HT1080 (cell line): ENCODE measurements at places on chromosomes 11 and 22.
A peak's percentile ranks its signal among the peaks of the same experiment; 100 is the strongest.

DNA sequence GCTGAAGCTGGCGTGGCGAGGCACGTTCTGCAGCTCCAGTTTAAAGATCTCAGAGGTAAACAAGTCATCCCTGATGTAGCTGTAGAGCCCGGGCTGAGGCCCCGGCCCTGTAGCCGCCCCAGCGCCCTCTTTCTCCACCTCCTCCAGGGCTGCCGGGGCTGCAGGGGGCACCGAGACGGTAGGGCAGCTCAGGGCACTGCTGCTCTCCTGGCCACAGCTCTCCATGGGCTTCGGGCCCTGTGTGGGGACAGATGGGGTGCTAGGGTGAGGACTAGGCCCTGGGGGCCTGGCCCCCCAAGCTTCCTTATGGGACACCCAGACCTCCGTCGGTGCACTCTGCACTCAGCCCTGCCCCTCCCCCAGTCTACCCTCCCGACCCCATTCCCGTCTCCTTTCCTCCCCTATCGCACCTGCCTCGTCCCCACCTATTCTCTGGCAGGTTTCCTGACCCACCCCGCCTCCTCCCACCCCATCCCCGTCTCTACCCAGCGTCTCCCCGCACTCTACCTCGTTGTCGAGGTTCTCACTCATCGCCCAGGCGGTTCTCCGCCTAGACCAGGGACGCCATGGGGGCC, 559 bp downstream of the RANBP1 start:
- no peak for DNase-seq

DNA sequence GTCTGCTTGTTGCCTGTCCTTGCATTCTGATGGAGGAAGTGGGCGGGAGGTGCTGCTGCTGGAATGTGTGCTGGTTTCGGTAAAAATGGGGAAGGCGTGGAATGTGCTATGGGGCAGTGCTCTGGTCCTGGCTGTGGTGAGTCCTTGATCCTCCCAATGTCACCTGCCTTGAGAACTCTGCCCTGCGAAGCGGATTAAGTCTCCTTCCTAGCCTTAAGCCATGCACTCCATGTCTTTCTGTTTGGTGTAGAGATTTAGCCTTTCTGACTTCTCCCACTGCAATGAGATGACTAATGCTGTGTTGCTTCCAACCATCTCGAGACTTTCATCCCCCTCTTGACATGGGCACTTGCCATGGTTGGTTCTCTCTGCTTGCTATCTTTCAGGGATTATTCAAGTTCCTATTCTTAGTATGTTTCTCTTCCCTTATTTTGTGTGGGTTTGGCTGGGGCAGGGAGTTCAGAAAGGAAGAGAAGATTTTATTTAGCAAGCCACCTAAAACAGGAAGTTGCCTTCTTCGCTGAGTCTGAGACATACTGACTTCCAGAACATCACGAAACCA, 687.9 kb downstream of the NTM start:
- peak; percentile 70 for DNase-seq

GRCh38 chr11:69218946-69219720, 63.4 kb downstream of the SMIM38 start:
- no peak for DNase-seq

GRCh38 chr11:112795142-112795815, 165.9 kb upstream of the NCAM1 start:
- DNase-seq, result peak; percentile 70

- no peak for DNase-seq
Measured at GRCh38 chr22:29647954-29648737, 44.7 kb downstream of the NF2 start.

DNA sequence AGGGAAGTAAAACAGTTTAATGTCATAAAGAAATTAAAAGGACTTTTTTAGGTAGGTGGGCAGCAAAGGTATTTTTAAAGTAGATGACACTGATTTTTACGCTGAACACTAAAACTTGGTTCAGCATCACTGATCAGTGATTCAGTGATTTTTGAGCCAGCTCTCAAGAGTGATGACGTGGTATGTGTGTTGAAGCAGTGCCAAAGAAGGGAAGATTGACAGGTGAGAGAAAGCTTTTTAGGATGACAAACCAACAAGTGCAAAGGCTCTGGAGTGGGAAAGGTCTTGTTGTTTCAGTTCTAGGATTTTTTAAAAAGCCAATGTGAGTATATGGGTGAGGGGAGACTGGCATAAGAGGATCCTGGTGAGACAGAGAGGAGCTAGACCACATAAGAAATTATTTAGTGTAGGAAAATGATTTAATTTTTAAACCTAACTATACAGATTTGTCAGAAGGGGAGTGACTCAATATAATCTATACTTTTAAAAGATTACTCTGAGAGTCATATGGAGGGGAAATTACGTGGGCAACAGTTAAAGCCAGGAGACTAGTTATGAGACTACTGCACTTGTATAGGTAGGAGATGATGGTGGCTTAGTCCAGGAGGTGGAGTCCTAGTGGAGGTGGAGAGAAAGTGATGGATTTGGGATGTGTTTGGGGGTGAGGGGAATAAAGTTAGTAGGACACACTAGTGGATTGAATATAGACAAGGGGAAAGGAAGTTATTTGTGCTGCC, 17.6 kb upstream of the CALCB start:
- no peak for DNase-seq

DNA sequence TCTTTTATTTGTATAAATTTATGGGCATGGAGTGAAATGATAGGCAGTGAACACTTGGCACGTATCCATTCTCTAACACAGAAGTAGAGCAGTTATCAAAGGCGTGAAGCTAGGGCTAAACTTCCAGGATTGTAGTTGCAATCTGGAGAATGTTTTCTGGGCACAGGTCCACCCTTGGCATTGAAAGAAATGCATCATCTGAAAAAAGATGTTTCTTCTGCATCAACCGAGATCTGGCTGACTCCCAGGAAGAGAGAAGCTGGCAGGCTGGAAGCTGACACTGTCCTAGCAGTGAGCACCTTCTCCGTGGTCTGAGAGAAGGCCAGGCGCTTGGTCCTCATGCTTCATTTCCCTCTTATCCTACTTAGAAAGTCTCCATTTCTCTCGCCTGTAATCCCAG, 600.0 kb downstream of the BRD1 start:
- DNase-seq, result no peak

- no peak for DNase-seq
Measured at GRCh38 chr11:36131721-36132397, 157.4 kb downstream of the COMMD9 start.

DNA sequence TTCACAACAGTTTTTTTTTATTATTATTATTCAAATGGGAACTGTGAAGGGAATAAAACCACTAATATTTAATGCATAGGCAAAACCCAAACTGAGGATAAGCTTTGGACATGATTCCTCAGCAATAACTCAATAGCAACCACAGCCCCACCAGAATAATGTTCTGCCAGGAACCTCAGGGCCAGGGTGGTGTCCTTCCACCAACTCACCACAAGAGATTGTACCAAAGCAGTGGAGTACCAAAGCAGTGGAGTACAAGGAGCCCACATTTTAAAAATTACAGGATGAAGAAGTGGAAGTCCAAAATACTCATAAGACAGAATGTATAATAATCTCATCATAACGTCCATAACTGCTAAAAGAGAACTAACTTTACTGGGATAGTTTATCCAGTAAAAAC, 32.5 kb upstream of the FZD4 start:
- no peak for DNase-seq

DNA sequence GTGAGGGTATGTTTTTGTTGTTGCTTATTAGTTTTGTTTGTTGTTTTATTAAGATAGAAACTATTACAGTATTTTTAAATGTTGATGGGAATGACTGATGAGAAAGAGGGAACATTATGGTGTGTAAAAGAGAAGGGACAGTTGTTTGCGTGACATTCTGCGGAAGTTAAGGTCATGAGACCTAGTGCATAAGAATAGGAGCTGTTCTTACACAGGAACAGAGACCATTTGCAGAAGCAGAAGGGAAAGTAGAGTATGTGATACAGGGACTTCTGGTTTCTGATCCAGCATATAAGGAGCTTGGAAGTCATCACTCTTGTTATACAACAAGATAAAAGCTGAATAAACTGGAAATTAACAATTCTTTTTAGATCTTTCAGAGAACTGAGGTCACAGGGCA, 299.2 kb upstream of the API5 start:
- DNase-seq, result no peak
